ENCODE measurements at places on chromosomes 3 and 15. TPM values are rescaled to one million over a fixed set of nuclear protein-coding genes. Genes with fewer than 3 reads are reported as not detected.

Gene ZNF717
- 18.2 TPM for total RNA-seq

Gene GPR160
- 0.50 TPM for total RNA-seq

Gene DMXL2
- total RNA-seq = 31.2 TPM

Gene PRR23B
- total RNA-seq = not detected

Gene GOLGA6B
- total RNA-seq = not detected

Gene PROK2
- total RNA-seq = not detected

Gene ROBO2
- 1.5 TPM for total RNA-seq

Gene SPTSSB
- not detected for total RNA-seq

Gene KNL1
- total RNA-seq = 5.0 TPM

Gene DNAH12
- total RNA-seq = under 0.01 TPM

Gene OPA1
- 63.9 TPM for total RNA-seq

Gene GPR62
- total RNA-seq = under 0.01 TPM

Gene KBTBD8
- 2.3 TPM for total RNA-seq

Gene AAGAB
- total RNA-seq = 55.8 TPM

Gene GRK7
- total RNA-seq = not detected

Data from fibroblast of lung (primary cell).